ENCODE measurements at places on chromosomes 2 and 18.
A peak's percentile ranks its signal among the peaks of the same experiment; 100 is the strongest.

DNA sequence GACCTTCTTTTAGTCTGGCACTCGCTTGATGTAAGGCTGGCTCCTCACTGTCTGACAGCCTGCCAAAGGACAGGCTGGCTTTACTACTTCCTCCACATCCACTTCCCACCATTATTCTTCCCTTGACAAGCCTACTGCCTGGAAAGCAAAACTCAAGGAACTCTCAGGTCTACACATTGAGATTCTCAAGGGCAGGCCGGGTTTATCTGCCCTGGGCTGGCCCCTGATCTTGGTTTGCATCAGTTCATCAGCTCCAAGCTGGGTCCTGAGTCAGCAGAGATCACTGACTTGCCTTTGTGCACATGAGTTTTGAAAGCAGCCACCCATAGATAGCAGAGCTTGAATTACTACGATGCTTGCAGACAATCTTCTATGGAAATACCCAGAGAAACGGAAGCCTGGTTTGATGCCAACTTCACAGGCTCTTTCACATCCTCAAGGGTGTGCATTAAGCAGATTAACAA is 53.9 kb downstream of the KCTD18 start:
- peaks cover 8% of the 10 kb centered on the region for H3K4me1 ChIP-seq
- H3K36me3 ChIP-seq = peaks cover 40% of the 10 kb centered on the region
- H3K27me3 ChIP-seq = no peaks in the 10 kb centered on the region
- H3K27ac ChIP-seq = no peak overlapping the region
- DNase-seq = no peak

GRCh38 chr2:240996161-240996833 is 2.1 kb upstream of the SNED1 start:
- H3K27ac ChIP-seq = no peak overlapping the region
- no peaks in the 10 kb centered on the region for H3K36me3 ChIP-seq
- no peak for DNase-seq
- H3K4me1 ChIP-seq = peaks cover 62% of the 10 kb centered on the region

DNA sequence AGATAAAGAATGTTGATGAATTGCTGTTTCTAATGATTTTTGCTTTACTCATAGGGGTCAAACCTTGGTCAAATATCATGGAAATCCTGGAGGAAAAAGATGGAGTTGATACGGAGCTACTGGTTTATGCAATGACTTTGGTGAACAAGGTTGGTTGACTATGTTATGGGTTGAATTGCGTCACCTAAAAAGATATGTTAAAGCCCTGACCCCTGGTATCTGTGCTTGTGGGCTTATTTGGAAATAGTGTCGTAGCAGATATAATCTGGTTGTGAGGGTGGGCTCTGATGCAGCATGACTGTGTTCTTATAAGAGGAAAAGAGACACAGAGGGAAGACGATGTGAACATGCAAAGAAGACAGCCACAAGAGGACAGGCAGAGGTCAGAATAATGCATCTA is 226.2 kb downstream of the TPGS2 start:
- DNase-seq = no peak
- H3K27me3 ChIP-seq = no peaks in the 10 kb centered on the region

GRCh38 chr2:149164296-149164695 is 125.8 kb downstream of the LYPD6B start:
- DNase-seq = no peak
- no peaks in the 10 kb centered on the region for H3K4me1 ChIP-seq
- H3K4me3 ChIP-seq = no peak overlapping the region
- no peaks in the 10 kb centered on the region for H3K27me3 ChIP-seq

GRCh38 chr2:135409436-135409835 is 121.6 kb downstream of the ZRANB3 start:
- no peaks in the 10 kb centered on the region for H3K27me3 ChIP-seq
- no peaks in the 10 kb centered on the region for H3K4me1 ChIP-seq
- no peak overlapping the region for H3K27ac ChIP-seq
- no peak overlapping the region for H3K4me3 ChIP-seq
- DNase-seq = no peak
- H3K36me3 ChIP-seq = no peaks in the 10 kb centered on the region

DNA sequence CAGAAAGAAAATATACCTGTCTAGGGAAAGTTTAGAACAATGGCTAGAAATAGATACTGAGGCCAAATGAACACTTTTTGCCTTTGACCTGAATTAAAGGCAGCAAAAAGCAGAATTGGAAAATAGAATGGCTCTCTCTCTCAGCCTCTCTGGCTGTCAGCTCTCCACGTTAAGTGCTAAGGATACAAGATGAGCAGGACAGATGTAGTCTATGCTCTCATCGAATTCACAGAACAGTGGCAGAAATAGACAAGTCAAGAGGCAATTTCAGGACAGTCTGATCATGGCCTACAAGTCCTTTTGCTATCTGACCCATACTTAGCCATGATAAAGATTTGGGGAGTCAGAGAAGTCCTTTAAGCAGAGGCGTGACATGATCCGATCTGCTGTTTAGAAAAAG is 120.2 kb upstream of the CREB1 start:
- no peak overlapping the region for H3K27ac ChIP-seq
- no peak overlapping the region for H3K4me3 ChIP-seq
- no peaks in the 10 kb centered on the region for H3K27me3 ChIP-seq
- H3K4me1 ChIP-seq = peaks cover 7% of the 10 kb centered on the region
- no peaks in the 10 kb centered on the region for H3K36me3 ChIP-seq
- peak; percentile 54 for DNase-seq
